ENCODE measurements at places on chromosomes 7 and 10.

DNA sequence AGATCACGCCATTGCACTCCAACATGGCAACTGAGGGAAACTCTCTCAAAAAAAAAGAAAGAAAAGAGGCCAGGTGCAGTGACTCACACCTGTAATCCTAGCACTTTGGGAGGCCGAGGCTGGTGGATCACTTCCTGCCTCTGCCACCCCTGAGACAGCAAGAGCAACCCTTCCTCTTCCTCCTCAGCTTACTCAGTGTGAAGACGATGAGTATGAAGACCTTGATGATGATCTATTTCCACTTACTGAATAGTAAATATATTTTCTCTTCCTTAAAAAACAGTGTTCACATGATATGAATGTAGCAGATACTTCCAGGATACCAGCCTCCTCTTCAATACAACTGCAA is 2.1 kb upstream of the ZKSCAN1 start:
- no peak for DNase-seq

- DNase-seq, result no peak
Measured at GRCh38 chr7:95041031-95041430, 133.6 kb downstream of the PPP1R9A start.

GRCh38 chr7:55032069-55032699 is 13.4 kb downstream of the EGFR start:
- DNase-seq, result no peak

DNA sequence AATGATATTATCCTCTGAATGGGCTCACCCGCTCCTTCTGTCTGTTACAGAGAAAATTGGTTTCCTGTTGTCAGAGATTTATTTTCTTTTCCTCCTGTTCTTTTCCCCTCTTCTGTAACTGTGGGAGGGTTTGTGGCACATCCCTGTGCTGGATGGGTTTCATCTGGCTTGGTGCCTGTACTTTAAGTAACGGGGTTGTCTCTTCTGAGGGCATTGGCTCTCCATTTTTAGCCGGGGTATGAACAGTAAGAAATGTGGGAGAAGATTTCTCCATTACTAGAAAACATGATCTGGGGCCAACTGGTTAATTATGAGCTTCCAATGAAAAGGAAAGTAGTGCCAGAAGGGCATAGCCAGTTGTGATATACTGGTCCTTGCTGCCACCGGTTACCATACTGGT is 142.6 kb downstream of the SND1 start:
- no peak for DNase-seq

GRCh38 chr10:3500408-3500856 is 284.6 kb downstream of the KLF6 start:
- DNase-seq, result peak; percentile 80

GRCh38 chr7:128454808-128455542 is 703 bp upstream of the HILPDA start:
- DNase-seq, result no peak

- DNase-seq, result no peak
Measured at GRCh38 chr10:97659589-97659988, 19.1 kb downstream of the PI4K2A start.

- no peak for DNase-seq
Measured at GRCh38 chr10:44860811-44861736, 50.1 kb upstream of the TMEM72 start.

- no peak for DNase-seq
Measured at GRCh38 chr7:37601321-37601720, 82.2 kb upstream of the GPR141 start.

DNA sequence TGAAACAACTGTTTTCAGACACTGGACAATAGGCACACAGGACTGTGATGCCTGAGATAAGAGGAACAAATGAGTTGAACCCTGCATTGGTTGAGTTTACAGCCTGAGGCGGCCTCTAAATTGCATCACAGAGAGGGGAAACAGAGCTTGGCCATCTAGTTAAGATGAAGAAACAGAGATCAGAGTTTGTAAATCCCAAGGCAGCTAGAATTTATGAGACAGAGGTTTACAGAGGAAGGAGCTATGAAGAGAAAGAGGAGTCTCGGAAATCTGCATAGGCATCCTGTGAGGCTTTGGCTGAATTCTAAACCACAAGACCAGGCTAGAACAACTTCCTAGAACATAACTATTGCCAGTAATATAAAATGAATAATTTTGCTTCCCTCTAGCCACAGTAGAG is 41.0 kb upstream of the OIT3 start:
- no peak for DNase-seq

- no peak for DNase-seq
Measured at GRCh38 chr10:101221549-101221948, 7.7 kb downstream of the LBX1 start.

GRCh38 chr10:129965425-129965808 is 1.3 kb upstream of the EBF3 start:
- no peak for DNase-seq

GRCh38 chr10:79348640-79348988 is 1.3 kb downstream of the PPIF start:
- DNase-seq, result no peak

DNA sequence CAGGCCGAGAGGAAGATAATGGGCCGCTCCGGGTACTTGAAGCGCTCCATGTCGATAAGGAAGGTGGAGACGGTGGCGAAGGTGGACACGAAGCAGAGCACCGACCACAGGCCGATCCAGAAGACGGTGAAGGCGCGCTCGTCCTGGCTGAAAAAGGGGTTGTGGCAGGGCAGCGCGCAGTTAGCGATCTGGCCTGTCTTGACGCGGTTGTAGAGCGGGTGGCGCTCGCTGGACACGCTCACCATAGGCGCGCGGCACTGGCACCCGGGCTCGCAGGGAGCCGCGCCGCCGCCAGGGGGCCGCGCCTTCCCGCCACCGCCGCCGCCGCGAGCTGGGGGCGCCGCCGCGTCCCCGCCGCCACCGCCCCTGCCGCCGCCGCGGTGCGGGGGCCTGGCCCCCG is 1.6 kb downstream of the FZD8 start:
- peak; percentile 89 for DNase-seq

DNA sequence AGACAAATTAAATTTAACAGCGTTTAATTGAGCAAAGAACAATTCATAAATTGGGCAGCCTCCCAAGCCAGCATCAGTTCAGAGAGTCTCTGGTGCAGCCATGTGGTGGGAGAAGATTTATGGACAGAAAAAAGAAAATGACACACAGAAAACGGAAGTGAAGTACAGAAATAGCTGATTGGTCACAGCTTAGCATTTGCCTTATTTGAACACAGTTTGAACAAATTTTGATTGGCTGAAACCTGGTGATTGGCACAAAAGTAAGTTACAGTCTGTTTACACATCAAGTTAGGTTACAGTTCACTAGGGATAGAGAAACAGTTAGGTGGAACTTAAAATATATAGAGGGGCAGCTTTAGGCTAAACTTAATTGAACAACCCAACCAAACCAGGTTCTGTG is 720.1 kb downstream of the TYW1 start:
- DNase-seq, result no peak

DNA sequence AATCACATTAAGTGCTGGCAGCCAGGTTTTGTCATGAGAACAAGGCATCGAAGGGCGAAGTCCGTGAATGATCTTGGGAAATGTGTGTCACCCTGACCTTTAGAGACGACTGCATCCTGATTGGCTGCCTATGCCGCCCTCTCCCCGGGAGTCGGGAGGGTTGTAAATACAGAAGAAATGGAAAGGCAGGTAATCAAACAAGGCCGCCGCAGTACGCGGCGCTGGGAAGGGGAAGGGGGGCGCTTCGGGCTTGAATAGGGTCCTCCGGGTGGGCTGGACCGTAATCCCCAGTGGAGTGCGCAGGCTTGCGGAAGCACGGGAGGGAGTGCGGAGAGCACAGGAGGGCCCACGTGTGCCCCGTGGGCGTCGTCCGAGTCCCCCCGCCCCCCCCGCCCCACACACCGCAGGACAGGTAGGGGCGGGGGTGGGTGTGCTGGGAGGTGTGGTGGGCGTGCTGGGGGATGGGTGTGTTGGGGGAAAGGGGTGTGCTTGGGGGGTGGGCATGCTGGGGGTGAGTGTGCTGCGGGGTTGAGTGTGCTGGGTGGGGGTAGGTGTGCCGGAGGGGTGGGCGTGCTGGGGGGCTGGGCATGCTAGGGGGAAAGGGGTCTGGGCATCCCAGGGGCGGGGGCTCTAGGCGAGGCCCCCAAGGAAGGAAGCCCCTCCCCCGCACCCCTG is 169.4 kb downstream of the ARHGAP12 start:
- DNase-seq, result no peak

- no peak for DNase-seq
Measured at GRCh38 chr10:82738592-82738991, 863.6 kb downstream of the NRG3 start.

DNA sequence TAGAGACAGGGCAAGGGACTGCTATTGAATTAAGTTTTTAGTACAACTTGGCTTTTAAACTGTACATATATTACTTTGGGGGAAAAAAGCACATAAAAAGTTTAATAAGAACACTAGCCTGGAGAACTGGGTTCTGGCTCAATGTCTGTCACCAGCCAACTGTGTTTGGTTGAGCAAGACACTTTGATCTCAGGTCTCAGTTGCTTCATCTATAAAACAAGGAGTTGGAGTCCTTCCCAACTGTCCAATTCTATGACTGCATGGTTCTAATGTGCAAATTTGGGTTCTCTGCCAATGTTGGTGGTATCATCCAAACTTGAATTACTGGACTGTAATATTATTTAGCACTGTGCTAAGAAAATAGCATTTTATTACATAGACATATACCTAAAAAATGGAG is 50.3 kb downstream of the ATXN7L1 start:
- DNase-seq, result no peak

DNA sequence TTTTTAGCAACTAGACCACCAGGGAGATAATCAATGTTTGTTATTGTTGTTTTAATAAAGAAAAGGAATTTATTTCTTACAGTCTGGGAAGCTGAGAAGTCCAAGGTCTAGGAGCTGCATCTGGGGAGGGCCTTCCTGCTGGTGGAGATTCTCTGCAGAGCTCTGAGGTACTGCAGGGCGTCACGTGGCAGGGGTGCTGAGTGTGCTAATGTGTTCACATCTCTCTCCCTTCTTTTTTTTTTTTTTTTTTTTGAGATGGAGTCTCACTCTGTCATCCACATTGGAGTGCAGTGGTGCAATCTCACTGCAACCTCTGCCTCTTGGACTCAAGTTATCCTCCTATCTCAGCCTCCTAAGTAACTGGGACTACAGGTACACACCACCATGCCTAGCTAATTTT is 150.9 kb upstream of the TRIM24 start:
- no peak for DNase-seq

GRCh38 chr7:30705596-30705995 is 23.3 kb upstream of the CRHR2 start:
- no peak for DNase-seq

DNA sequence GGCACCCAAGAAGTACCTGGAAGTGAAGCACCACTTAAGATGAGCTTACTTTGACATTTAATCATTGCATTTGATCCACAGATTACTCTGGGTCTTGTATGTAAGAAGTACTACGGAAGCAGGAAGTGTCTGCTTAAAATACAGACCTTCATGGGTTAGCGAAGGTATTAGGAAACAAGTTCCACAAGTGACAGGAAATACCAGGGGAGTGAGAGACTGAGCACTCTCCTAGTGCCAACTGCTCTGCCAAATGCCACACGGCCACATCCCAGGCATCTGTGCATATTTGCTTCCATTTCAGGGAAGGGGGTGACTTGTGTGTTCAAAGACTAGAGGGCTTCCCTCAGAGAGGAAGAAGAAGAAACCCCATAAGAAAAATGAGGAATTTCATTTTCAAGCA is 57.2 kb upstream of the ANK3 start:
- no peak for DNase-seq

- no peak for DNase-seq
Measured at GRCh38 chr7:129514683-129515082, 12.4 kb downstream of the SMKR1 start.

DNA sequence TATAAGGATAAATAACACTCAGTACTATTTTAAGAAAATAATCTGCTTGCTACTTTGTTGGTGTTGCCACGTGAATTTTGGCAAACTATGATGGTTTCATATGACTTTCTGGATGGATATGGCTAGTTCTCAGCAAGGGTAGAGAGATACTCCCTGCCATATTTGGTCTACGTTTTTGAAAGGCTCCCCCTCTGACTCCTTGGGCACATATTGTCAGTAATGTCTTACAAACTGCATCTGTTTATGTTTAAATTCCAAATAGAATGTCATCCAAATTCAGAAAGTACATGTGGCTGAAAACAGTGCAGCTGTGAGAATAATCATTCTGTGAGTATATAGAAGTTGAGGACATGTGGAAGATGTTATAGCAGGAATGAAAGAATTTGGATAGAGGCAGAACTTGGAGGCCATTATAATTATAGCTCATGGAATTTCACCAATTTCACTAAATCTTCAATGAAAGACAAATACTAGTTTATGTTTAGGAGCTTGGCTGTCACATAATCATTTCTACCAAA is 107.8 kb downstream of the SRI start:
- DNase-seq, result no peak

DNA sequence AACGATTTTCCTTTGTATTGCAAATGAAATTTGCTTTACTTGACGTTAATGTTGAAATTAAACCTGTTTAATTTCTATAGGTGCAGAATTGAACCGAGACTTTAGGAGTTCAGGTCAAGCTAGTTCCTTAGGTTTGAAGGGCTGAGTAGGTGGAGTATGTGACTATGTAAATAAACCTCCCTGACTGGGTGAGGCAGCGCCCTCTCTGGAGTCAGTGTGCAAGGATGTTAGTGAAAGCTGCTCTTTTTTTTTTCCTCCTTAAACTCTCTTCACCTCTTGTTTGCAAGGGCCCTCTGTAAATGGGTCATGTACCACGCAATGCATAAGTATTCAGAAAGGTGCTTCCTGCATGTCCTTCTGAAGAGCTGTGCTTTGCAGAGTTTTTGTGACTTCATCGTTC is 33.8 kb downstream of the GALNT17 start:
- no peak for DNase-seq

- peak; percentile 50 for DNase-seq
Measured at GRCh38 chr7:156998988-156999957, 11.2 kb downstream of the MNX1 start.

DNA sequence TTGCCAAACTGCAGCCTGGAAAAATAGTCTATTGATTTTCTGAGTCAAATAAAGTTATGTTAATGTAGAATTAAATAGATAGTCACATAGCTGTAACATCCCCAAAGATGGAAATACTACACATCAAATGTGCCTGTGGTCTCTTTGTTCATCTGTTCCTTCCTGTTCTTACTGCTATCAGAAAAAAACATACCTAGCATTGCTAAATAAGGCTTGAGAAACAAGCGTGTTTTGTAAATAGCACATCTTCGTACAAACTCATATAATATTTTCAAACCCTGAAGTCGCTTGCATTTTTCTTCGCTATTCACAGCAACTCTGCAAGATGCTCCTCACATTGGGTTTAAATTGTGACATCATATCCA is 116.1 kb downstream of the KLF6 start:
- no peak for DNase-seq

GRCh38 chr10:42887734-42888503 is 105.3 kb downstream of the BMS1 start:
- DNase-seq, result no peak

- no peak for DNase-seq
Measured at GRCh38 chr10:129852829-129853561, 111.1 kb downstream of the EBF3 start.

Data from Right ventricle myocardium inferior (tissue), 1 donor.